Brain microvascular endothelial cell (primary cell): ENCODE measurements at places on chromosomes 13 and 19.

- peak; percentile 83 for DNase-seq
These were observed 197.0 kb downstream of the MZT1 start for GRCh38 chr13:72530471-72530870.

DNA sequence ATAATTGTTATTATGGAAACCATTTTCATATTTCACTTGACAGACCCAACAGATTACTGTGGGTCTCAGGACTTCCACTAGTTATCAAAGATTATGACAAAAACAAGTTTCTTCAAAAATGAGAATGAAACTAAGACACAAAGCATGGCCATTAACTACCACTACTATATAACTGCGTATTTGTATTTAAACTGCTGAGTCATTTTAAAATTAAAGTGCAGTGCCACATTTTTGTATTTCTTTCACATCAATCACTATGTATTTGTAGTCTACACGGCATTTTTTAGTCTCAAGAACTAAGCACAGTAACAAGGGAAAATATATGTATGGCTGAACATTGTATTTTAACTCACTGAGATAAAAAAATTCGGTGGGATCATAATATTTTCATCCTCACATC lies 10.1 kb upstream of the KLF12 start:
- DNase-seq = no peak

DNA sequence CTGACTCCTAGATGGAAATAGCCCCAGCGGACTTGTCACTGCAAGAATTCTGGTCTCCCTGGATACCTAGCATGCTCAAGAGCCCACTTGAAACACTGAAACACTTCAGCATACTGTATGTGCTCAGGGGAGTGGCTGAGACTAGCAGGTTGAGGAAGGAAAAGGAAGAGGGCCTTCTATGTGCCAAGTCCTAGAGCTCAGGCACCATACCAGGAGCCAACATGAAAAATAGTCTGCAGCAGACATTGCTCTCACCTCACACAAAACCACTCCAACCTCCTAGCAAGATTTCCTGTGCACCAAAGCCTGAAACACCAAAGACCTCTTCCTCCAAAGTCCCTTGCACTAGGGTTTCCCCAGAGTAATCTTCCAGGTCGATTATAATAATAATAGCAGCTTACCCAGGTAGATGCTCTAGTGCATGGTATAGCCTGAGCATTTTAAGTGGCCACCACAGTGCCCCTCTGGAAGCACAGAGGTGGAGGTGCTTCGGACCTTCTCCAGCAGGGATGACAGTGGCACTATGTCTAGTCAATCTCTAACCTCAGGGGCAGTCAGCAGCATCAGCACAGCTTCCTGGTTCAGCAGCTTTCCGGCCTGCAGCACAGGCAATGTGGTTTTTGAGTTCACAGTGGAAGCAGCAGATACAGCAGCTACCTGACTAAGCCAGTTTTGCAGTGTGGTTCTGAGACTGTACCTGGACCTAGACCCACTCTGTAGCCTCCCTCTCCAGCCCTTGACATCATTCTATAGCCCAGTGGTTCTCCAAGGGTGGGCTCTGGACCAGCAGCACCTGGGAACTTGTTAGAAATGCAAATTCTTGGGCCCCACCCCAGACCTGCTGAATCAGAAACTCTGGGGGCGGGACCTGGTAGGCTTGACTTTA lies 45.6 kb upstream of the UBE2L5 start:
- DNase-seq = no peak

- DNase-seq = no peak
These were observed 6.6 kb downstream of the ZNF146 start for GRCh38 chr19:36221474-36221873.

DNA sequence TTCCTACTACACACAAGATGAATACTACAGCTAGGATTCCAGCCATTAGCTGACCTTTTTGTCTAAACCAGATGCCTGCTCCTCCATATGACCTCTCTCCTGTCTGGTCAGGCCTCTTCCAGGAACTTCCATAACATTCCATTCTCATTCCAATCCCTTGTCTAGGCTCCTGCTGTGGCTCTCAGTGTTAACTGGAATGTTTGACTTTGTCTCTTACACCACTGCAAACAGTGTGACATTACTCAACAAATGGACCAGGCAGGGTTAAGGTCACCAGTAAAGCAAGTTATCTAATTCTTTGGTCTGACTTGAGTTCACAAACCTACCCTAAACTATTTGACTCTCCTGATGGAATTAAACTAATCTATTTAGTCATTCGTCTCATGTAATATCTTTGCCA lies 2.1 kb upstream of the GPC6 start:
- peak; percentile 25 for DNase-seq

DNA sequence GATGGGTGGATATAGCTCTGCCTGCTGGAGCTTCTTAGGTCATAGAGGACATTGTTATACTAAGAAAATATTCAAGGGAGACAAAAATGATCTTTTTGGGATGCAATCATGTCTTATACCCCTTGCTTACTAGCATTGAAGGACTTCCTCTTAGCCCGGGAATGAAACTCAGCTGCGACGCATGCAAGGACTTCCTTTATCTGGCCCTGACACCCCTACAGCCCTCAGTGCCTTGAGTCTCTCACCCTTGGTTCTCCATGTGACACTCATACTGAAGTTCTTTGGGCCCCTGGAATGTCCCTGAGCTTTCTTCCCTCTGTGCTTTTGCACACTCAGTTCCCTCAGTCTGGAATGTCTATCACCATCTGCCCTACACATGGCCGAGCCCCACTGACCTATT lies 72.5 kb upstream of the MTIF3 start:
- no peak for DNase-seq

GRCh38 chr13:99157046-99157445 lies 43.6 kb upstream of the UBAC2 start:
- no peak for DNase-seq

DNA sequence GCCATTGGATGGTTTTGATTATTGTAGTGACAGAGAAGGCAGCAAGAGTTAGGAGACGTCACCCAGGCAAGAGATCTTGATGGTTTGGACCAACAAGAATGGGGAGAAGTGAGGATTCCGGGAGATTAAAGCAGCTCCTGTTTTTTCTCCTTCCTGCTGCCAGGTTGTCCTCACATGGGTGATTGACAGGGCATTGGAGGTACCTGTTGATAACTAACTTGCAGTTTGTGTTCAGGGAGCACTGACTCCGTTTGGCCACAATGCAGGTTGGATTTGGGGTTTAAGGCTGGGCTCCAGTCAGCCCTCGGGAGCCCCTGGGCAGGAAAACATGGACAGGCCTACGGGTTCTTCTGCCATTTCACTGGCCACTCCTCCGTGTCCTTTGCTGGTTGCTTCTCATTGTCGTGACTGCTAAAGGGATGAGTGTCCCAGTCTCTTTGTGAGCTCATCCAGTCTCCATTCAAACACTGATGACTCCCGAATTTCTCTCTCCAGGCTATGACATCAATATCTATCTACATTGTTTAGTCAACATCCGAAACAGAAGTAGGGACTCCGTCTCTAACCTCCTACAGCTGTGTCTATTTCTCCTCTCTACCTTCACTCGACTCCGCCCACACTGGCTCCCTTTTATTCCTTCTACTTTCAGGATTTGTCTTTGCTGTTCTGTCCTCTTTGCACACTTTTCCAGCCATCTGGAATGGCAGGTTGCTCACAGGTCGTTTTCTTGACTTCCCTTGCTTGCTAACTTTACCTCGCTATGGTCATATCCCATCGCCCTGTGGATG lies 1.3 kb upstream of the PTOV1 start:
- DNase-seq = no peak

DNA sequence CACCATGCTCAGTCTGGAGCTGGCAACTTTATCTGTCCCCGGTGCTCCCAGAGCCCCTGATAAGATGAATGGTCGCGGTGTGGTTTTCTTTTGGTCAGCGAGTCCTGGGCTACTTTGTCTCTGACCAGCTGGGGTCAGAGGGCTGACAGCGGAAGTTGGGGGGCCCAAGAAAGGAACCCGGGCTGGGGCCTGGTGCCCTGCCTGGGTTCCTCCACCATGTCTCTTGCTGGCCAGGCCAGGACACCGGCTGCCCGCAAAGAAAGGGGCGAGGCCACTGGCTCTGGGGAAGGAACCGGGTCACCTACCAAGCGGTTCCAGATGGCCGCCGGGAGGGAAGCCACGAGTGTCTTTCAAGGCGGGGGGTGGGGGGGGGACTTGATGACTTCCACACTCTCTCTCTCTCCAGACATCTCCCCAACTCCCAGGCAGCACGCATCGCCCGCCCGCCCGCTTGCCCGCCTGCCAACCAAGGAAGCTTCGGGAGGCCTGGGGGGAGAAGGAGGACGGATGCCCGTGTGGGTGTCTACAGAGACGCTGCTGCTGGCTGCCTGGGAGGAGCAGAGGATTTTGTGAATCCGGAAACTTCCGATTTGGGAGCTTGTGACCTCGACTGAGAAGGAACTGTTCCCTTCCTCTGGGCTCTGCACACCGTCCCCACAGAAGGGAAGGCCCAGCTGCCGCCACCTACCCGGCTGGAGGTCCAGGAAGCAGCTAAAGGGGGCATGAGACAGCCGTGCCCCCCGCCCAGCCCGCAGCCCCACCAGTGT lies 1.1 kb downstream of the PIP5K1C start:
- DNase-seq = no peak

- no peak for DNase-seq
These were observed 458.7 kb downstream of the MYO16 start for GRCh38 chr13:109087916-109088623.

GRCh38 chr13:99311137-99311536 lies 3.9 kb upstream of the GPR183 start:
- DNase-seq = no peak

- no peak for DNase-seq
These were observed 40.9 kb upstream of the VSTM2B start for GRCh38 chr19:29484876-29485275.

GRCh38 chr13:24141333-24141910 lies 19.1 kb upstream of the SPATA13 start:
- DNase-seq = no peak

DNA sequence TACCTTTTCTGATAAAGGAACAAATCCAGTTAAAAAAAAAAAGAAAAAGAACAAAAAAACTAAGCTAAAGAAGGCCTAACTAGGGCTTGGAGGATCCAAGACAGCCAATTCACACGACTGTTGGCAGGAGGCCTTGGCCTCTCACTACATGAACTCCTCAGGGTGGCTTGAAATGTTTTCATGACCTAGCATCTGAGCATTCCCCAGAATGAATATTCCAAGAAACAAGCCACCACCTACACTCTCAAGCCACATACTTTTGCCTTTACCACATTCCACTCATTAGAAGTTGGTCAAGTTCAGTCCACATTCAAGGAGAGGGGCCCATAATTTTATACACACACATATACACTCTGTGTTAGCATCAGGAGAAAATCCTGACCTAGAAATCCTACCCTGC lies 97.6 kb upstream of the SIAH3 start:
- DNase-seq = no peak

- no peak for DNase-seq
These were observed 63.1 kb downstream of the SPATA13 start for GRCh38 chr13:24223341-24224231.

DNA sequence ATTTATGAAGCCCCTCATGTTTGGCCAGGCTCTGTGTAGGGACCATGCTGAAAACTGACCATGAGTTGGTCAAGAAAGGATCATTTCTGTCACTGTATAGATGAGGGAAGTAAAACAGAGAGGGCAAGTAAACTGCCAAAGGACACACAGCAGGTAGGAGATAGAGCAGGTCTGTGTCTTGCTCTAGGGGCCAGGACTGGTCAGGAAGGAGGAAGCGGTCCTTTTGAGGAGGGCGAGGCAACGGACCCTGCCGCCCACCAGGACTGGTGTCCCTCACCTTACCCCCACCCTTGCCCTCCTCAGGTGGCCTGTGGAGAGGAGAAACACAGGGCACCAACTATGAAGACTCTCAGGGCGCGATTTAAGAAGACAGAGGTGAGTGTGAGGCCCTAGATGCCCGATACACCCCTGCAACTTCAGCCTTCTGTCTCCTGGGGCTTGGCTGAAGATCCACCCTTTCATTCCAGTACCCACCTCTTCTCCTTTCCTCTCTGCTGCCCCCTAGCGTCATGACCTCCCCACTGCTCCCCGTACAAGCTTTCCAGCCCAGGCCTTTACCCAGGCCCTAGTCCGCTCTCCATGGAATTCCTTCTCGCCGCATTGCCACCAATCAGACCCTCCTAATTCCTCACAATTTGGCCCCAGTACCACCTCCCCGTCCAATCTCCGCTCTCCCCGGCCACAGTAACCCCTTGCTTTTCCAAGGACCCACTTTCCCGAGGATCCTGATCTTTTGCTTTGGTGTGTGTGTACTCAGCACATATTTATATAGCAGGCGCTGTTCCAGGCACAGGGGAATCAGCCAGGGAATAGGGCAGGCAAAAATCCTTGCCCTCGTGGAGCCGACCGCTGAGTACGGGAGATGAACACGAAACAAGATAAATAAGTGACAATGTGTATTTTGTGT lies 3.9 kb downstream of the ANKRD24 start:
- peak; percentile 60 for DNase-seq

DNA sequence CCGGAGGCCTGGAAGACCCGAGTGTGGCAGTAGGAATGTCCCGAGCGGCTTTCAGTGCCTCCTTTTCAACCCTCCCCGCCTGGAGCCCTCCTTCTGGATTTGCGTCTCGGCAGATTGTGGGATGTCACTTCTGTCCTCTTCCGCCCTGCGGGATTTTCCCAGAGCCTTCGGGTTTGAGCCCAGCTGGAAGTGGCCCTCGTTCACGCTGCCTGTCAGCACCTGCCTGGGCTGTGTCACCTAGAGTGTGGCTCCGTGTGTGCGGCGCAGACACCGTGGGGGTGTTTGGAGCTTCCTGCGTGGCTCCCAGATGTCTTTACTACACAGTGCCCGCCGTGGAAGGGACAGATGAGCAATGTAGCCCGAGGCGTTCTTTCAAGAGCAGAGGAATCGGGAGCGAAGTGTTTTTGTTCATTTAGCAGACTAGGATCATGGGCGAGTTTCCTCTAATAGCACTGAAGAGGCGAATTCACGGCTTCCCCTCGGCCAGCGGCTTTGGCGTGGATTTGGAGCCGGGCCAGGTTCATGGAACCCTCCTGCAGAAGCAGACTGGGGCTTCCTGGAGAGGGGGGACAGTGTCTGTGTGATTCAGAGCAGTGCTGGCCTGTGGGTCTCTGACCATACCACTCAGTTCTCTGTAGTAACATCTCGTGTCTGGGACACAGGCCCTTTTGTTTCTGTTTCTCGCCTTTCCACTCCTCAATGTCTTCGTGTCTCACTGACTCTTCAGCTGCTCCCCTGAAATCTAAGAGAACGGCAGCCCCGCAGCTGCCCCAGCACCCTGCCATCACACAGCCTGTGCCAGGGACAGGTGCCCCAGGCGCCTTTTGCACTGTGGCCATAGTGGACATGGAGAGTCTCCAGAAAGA lies 68.0 kb downstream of the KDM4B start:
- peak; percentile 68 for DNase-seq

DNA sequence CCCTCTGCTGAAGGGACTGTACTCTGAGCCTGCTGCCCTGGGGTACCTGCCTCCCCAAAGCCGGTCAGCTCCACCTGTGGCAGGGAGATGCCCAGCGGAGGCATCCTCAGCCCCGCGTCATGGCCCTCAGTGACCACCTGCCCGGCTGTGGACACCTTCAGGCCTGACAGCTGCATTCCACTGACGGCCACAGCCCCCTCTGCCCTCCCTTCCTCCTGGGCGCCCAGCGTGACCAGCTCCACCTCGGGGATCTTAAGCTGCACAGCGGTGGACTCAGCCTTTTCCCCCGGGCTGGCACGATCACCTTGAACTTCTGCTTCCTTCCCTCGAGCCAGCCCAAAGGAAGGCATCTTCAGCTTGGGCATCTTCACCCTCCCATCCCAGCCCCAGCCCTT lies 4.8 kb upstream of the HIPK4 start:
- no peak for DNase-seq

- no peak for DNase-seq
These were observed 23.7 kb upstream of the TFDP1 start for GRCh38 chr13:113560645-113561416.
